ENCODE measurements at places on chromosomes 11 and 22.

- no peak for DNase-seq
Observed at GRCh38 chr11:83655976-83656375, 369.8 kb upstream of the CCDC90B start.

DNA sequence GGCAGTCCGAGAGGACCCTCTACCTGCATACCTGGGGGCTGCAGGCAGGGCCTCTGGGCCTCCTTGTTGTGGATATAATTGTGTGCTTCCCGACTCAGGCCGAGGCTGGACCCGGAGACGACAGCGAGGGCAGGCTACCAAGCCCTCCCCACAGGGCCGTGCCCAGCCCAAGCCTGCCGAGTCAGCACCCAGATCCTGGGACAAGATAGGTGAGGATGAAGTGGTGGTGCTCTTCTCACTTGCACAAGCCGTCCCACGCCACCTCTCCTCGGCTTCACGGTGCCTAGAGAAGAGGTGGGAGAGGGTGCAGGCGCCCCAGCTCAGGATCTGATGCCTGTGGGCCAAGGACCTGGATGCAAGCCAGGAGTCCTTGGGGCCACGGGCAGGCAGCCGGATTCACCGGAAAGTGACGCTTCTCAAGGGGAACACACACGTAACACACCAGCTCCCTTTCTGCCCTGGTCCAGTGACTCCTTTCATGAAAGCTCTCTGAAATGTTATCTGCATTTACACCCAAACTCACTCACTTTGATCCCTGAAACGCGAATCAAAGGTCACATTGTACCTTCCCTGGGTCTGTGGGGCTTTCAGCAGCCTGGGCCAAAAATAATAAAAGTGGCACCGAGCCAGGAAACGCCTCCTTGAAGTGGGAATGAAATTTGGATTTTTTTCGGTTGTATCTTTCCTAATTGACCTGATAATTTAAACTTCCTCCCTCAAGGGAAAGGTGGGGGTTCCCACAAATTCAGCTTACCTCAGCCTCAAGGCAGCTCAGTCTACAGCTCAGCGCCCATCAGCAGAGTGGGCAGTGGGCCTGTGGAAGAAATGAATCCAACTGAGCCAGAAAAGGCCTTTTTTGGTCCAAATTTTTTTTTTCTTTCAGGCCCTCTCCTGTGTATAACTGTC is 1.1 kb upstream of the GNB1L start:
- DNase-seq: no peak

DNA sequence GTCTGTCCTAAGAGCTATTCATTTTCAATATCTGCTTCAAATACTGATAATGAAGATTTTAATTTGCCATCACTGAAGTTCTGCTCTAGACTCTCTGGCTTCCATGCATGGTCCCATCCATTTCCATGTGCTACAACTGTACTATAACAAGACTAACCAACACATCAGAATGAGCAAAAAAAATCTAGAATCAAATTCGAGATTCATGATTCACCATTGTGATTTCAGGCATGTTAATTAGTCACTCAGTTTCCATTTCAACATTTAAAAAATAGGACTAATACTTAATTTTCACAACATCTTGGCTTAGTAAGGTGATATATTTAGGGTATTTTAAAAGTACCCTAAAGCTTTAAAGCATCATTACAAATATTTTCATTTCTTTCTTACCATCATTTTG is 22.8 kb downstream of the PICALM start:
- no peak for DNase-seq

GRCh38 chr11:1083621-1084551 is 9.2 kb downstream of the MUC2 start:
- no peak for DNase-seq

DNA sequence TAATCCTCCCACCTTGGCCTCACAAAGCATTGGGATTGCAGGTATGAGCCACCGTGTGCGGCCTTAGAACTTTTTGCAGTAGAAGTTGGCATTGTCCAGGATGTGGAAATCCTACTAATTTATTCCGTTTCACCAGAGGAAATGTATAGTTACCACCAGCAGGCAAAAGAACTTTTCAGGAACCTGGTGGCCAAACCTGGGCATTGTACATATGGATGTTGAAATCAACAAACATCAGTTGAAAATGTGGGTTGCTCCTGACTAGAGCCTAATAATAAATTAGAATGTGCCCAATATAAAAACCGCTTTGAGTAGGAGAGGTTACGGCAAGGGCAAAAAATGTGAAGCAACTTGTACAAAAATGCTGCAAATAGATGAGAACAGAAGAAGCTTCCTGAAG is 40.7 kb upstream of the XBP1 start:
- no peak for DNase-seq

GRCh38 chr11:114314096-114314495 is 17.9 kb downstream of the NNMT start:
- DNase-seq: no peak

DNA sequence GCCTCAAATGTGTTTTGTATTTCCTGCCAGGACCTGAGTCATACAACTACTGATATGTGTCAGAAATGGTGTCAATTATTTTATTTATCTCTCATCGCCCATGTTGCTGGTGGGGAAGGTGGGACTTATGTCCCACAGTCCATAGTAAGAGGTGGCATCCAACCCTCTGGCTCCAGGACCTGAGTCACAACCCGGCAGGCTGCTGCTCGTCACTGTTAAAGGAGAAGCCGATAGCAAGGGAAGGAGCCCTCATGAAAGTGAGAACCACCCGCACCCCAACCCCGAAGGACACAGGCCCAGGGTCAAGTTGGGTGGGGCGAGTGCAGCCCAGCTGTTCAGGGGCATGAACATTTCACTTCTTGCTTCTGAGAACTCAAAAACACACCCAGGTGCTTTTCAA is 33.1 kb upstream of the TP53I11 start:
- DNase-seq: no peak

DNA sequence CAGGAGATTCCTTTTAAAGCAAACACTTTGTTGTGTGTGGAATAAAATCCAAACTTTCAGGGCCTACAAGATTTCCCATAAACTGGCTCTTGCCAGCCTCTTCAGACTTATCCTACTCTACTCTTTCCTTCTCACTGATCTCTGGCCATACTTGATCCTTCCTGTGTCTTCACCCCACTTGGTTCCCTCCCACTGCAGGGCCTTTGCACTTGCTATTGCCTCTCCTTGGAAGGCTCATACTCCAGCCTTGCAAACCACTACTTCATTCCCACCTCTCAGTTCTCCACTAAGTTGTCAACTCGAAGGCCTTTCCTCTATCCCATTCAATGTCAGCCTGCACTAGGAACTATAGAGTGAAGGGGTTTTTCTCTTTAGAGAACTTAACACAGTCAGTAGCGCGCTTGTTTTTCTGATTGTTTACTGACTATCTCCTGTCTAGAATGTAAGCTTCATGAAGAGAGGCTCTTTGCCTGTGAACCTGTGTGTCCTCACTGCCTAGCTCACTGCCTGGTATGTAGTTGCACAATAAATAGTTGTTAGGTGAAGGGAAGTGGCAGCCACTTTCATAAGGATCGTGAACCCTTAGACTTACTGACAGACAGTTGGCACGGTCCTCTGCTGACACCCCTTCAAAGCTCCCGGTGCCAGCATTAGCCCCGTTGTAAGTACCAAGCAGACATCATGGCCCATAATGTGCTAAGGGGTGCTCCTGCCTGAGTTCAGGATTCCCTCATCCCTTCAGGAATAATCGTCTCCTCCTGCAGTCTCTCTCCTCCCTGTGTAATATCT is 833 bp upstream of the ME3 start:
- no peak for DNase-seq

- DNase-seq: no peak
Observed at GRCh38 chr22:30354644-30355043, 2.0 kb downstream of the SF3A1 start.

GRCh38 chr11:122050021-122050690 is 65.9 kb downstream of the BLID start:
- DNase-seq: no peak

Measured in H1 (cell line).